ENCODE measurements at places on chromosomes 13 and 19. TPM values are rescaled to one million over a fixed set of nuclear protein-coding genes. Genes with fewer than 3 reads are reported as not detected.
A peak's percentile ranks its signal among the peaks of the same experiment; 100 is the strongest.

GRCh38 chr13:44692173-44692713 is 116.1 kb upstream of the TSC22D1 start:
- DNase-seq = no peak

DNA sequence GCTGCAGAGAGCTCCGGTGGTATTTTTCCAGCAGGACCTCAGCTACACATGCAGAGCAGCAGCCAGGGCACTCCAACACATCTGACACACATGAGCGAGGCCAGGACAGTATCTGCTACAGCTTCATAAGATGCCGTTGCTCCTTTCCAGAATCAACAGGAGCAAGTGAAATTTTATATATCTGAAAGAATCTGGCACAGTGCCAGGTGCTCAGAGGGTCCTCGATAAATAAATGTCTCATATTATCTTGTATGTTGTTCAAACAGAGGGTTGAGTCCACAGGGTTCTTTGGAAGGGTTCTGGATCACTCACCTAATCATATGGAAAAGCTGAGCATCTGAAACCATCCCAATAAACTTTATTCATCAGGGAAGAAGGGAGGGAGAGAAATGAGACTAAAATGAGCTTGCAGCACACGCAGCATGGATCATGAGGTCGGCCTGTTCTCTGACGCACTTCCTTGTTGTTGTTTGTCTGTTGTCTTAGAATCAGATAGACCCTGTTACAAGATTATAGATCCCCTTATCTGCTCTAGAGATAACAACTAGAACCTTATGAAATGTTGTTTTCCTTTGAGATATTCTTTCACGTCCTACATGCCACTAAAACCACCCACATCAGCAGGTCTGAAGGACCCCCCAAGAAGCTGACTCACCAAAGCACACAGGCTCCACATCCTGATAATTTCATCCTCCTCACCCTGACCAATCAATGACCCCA is 3.2 kb upstream of the METTL21C start:
- no peak for DNase-seq

GRCh38 chr19:28425046-28425931 is 787.7 kb downstream of the UQCRFS1 start:
- no peak for DNase-seq

DNA sequence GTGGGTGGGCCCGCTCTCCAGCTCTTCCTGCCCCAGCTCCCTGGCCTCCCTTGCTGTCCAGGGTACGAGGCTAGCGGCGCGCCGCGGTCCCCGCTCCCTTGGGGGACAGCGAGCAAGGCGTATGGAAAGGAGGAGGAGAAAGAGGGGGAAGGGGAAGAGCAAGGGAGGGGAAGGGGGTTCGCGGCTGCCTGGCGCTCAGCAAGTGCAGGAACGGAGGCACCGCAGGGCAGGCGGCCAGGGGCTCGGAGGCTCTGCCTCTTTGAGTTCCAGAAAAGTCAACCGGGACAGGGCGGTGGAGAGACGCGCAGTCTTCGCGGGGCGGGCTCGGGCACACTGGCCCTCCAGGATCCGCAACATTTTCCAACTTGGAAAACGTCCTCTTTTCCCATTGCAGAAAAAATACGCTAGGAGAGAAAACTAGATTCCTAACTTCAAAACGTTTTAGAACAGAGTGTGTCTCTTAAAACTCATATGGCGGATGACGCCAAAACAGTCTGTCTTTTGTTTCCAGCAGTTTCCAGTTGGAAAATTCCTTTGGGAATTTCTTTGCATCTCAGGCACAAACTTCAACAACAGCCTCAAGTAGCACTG is 23.1 kb upstream of the TNFRSF19 start:
- DNase-seq = no peak

- DNase-seq = no peak
Measured at GRCh38 chr19:40588926-40589569, 12.1 kb upstream of the LTBP4 start.

Gene CEACAM7
- total RNA-seq = not detected

GRCh38 chr19:5003781-5004180 is 34.9 kb downstream of the KDM4B start:
- no peak for DNase-seq

- DNase-seq = no peak
Measured at GRCh38 chr19:32675720-32676185, at the start of gene RGS9BP. RGS9BP (plus strand) TSS chr19:32675848; CDS start chr19:32676264, 416 bp downstream.

GRCh38 chr13:94327318-94327717 is 152.2 kb downstream of the DCT start:
- DNase-seq = no peak

DNA sequence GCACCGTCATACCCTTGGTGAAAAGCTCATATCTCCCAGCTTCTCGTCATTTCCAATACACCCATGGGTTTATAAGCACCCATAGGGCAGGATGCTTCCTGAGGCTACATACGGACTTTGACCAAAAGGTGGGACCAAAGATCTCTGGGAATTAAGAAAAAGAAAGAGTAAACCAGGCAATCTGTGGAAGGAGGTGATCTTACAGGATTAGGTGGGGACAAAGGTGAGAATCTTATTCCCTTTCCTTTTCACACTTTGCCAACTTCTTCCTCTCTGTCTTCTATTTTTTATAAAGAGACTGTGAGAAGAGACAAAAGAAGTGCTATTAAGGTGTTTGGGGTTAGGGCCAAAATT is 172.0 kb downstream of the DLEU7 start:
- DNase-seq = no peak

DNA sequence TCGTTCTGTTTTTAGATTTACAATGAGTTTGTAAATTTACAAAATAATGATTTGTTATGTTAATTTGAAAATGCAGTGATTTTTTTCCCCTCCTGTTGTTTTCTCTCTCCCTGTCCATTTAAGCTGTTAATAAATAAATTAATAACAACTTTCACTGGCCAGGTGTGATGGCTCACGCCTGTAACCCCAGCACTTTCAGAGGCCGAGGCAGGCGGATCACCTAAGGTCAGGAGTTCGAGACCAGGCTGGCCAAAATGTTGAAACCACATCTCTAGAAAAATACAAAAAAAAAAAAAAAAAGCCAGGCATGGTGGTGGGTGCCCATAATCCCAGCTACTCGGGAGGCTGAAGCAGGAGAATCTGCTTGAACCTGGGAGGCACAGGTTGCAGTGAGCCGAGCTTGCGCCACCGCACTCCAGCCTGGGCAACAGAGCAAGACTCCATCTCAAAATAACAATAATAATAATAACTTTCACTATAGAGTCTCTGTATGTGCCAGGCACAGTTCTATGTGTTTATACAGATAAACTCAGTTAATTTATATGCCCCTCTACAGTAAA is 229.2 kb upstream of the ARGLU1 start:
- DNase-seq = no peak

Gene TICAM1
- total RNA-seq = 1.4 TPM

DNA sequence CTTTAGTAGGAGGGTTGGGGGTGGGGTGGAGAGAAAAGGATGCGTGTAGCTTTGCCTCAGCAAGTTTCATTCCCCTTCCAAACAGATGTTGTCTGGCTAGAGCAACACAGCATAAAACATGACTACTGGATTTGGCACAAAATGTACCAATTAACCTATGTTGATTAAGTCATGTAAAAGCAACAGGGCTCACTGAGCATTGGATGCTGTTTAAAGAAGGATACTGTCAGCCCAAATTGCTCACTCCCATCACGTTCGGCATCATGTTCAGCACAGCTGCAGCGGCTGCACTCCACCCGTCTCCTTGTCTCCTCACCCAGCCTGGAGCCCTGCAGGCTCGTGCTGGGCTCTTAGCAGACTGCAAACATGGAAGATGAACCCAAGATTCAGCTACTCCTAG is 77.5 kb downstream of the DLEU7 start:
- no peak for DNase-seq

Gene KLK11
- not detected for total RNA-seq

DNA sequence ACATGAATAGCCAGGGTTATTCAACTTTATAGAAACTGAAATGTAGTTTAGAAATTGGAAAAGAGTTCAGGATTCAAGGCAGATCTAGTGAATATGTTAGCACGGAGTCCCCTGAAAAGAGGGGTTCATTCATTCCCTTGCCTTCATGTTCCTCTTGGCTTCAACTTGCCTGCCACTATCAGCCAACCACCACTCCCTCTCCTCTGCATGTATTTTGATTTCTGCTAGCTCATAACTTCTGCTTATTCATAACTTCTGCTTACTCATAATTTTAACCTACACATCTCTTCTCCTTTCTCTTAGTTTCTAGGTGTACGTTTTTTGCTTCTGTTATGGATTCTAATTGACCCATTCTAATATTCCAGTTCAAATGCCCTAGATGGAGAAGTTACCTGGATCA is 5.5 kb upstream of the SERTM1 start:
- no peak for DNase-seq

Gene PALM3
- 0.90 TPM for total RNA-seq

GRCh38 chr19:43132696-43133095 is 50.2 kb upstream of the PSG2 start:
- DNase-seq = no peak

DNA sequence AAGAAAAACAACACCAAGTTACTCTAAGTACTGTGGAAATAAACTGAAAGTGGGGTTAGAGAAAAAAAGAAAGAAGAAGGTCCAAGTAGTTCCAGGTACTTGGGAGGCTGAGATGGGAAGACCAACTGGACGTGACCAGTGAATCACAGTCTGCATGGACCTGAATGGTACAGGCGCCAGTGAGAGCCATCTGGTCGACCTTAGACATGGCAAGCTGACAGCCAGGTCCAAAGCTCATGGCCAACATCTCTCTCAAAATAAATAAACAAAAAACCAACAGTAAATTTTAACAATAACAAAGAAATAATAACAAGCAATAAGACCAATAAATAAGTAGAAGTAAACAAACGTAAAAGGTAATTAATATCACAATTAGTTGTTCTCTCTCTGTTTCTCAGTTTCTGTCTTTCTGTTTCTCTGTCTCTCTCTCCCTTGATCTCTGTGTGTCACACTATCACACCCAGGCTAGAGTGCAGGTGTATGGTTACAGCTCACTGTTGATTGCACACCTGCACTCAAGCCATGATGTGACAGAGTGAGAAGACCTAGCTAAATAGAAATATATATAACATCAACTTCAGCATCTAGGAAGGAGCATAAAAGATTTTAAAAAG is 31.6 kb upstream of the ZNF724 start:
- DNase-seq = no peak

DNA sequence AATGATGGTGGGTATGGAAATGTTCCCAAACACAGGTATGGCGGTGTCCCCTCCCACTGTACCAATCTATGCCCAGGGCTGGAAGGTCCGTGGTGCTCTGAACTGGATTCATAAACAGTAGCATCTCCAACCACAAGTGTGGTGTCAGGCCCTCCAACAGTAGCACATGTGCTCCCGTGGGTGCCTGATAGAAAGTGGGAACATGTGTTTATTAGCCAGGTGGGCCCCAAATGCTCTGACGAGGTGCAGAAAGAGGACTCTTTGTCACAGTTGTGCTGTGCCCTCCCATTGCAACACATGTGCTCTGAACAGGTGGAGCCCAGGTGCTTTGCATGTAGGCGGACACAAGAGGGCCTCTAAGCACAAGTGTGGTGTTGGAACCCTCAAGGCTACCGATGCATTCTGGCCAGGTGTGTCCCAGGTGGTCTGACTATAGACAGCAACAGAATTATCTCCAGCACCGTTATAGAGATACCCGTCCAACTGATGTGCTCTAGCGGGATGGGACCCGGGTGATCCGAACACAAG is 75.4 kb upstream of the ZNF30 start:
- no peak for DNase-seq

- no peak for DNase-seq
Measured at GRCh38 chr19:4019578-4019977, 12.0 kb downstream of the PIAS4 start.

Gene METTL21C
- 0.69 TPM for total RNA-seq

- DNase-seq = no peak
Measured at GRCh38 chr19:947707-948539, 22.1 kb downstream of the ARID3A start.

GRCh38 chr19:47729799-47730520 is 15.4 kb upstream of the NOP53 start:
- no peak for DNase-seq

GRCh38 chr13:95296326-95296925 is 4.8 kb downstream of the ABCC4 start:
- no peak for DNase-seq

GRCh38 chr19:14183741-14184350 is 22.1 kb downstream of the ADGRL1 start:
- DNase-seq = no peak

- DNase-seq = no peak
Measured at GRCh38 chr19:10568062-10568825, 535 bp downstream of the CDKN2D start.

GRCh38 chr13:35477386-35477946 is 977 bp upstream of the MAB21L1 start:
- DNase-seq = no peak

Gene KIRREL2
- total RNA-seq = not detected

DNA sequence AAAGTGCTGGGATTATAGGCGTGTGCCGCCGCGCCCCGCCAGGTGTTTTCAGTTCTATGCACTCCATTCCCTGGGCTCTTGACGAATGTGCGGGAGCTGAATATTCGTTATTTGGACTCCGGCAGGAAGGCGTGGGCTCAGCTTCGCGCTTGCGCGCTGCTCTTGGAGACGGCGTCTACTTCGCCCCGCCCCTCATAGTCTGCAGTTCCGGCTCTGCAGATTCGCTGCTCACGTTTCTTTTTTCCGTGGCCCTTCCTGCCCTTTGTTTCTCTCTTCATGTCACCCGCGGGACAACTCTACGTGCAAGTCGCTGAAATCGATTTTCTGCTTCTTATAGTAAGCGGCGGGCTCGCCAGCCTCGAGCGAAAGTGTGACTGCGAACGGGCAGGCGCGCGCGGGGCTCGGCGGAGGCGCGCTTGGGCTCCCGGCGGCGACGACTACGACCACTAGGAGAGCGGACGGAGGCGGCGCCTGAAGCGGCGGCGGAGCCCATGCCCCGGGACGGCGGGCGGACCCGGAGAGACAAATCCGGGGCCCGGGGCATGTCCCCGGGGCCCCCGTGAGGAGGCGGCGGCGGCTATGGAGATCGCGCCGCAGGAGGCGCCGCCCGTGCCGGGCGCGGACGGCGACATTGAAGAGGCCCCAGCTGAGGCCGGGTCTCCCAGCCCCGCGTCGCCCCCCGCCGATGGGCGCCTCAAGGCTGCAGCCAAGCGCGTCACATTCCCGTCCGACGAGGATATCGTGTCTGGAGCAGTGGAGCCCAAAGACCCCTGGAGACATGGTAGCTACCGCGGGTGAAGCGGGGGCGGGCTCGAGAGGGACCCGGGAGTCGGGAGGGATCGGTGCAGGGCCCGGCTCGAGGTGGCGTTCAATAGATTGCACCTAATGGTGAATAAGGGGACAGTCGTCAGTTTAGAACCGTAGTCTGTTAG is at the start of gene PPP1R37:
Gene PPP1R37, plus strand, starts transcription at position 433 of the 932 bp plus-strand sequence. Its CDS starts 147 bp downstream, at position 580.
- peak; percentile 92 for DNase-seq

DNA sequence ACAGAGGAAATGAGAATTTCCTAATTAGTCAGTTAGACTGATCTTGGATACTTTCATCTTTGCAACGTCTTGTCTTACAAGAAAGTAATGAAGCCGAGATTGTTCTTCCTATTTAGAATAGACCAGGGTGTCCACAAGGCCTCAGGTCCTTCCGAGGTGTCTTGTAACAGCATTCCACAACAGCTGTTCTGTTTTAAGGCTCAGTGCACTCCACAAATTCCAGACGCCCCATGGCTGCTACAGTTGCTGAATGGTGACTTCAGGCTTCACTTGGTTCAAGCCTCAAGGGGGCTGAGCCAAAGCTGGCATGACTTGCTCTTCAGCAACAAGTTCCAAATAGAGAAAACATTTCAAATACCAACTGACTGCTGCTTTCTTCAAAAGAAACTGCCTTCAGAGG is 143.4 kb downstream of the SHISA2 start:
- DNase-seq = no peak

Gene HSPB6
- 25.4 TPM for total RNA-seq

Gene SUGP1
- 13.5 TPM for total RNA-seq

- DNase-seq = no peak
Measured at GRCh38 chr13:37647031-37647650, 48.6 kb upstream of the POSTN start.

- no peak for DNase-seq
Measured at GRCh38 chr13:30502237-30502636, 36.5 kb upstream of the HMGB1 start.

Gene ZNF682
- 17.4 TPM for total RNA-seq

Gene NOTCH3
- 53.6 TPM for total RNA-seq

Data from urinary bladder (tissue), 4 donors.